ENCODE measurements at places on chromosomes 1 and 21.

DNA sequence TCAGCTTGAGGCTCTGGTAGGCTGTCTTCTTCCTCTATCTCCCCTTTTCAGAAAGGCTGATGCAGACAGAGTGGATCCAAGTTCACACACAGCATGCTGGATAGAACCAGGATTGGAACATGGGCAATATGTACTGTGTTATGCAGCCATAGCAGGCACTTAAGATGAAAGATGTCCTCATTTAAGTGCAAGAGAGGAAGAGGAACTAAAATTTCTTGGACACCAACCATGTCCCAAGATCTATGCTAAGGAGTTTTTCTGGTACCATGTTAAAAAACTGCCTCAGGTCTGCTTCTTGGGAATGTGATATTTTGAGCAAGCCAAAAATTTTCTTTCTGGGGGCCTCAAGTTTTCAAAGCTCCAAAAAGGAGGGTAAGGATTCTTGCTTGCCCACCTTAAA, 1.2 kb downstream of the SDHB start:
- no peak for DNase-seq

GRCh38 chr1:26259578-26259977, 20.3 kb upstream of the SH3BGRL3 start:
- no peak for DNase-seq

GRCh38 chr1:230191079-230191804, 124.2 kb downstream of the GALNT2 start:
- DNase-seq, result peak; percentile 29

DNA sequence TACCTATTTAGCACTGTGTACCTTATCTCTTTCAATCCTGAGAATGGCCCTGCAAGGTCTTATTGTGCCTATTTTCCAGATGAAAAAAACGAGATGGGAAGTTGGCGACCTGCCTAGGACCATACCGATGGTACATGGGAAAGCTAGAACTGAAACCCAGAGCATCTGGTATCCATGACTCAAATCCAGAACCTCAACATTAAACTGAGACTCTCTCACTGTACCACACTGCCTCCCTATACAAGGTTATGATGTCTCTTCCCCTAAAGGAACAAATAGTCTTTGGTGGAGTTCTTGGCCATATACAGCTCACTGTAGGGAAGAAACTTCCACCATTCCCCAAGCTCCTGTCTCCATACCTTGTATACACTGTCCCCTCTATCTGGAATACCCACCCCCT, 110.7 kb downstream of the TNR start:
- DNase-seq, result no peak

GRCh38 chr1:118148034-118148433, 37.0 kb downstream of the SPAG17 start:
- DNase-seq, result peak; percentile 18

- no peak for DNase-seq
Observed at GRCh38 chr1:75529488-75529887, 81.4 kb downstream of the SLC44A5 start.

- DNase-seq, result no peak
Observed at GRCh38 chr1:42418516-42418915, 37.3 kb downstream of the ZMYND12 start.

DNA sequence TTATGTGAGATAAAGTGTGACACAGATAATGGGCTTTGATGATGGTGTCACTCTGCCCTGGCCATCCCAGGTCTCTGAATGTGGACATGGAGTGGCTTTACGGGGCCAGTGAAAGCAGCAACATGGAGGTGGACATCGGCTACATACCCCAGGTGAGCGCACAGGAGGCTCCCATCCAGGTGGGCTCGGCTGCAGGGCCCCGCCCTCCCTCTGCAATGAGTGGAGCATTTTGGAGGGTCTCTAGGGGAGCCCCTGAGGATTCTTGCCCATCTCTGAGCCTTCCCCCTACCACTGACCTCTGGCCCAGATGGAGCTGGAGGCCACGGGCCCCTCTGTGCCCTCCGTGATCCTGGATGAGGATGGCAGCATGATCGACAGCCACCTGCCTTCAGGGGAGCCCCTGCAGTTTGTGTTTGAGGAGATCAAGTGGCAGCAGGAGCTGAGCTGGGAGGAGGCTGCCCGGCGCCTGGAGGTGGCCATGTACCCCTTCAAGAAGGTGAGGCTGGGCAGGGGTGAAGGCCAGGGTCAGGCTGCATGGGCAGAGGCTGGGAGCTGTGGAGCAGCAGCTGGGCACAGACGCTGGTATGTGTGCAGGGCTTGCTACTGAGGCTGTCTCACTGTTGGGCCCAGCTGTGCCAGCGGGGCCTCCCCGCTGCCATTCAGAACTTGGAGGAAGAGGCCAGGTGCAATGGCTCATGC, 8.2 kb upstream of the MTFR1L start:
- DNase-seq, result no peak

DNA sequence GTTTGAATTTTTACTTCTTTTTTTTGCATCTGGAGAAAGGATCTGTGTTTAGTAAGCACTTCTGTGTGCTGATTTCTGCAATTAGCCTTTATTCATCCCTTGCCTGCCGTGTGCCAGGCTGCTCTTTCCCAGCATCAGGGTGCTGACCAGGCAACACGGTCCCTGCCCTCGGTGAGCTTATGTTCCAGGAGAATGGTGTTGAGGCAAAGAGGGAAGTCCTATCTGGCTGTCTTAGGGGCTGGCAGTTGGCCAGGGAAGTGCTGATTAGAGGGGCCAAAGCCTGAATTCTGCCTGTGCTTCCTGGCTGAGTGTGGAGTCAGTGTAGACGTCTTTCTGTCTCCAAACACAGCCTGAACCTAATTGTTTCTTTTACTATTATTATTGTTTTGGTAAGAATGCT, 187.1 kb downstream of the CAMTA1 start:
- DNase-seq, result no peak

GRCh38 chr21:45308194-45309068, 20.7 kb upstream of the POFUT2 start:
- no peak for DNase-seq

- DNase-seq, result no peak
Observed at GRCh38 chr1:55321942-55322341, 106.8 kb upstream of the USP24 start.

- peak; percentile 38 for DNase-seq
Observed at GRCh38 chr1:48405400-48405799, 66.6 kb downstream of the SPATA6 start.

GRCh38 chr1:168977618-168978017, 128.9 kb upstream of the ATP1B1 start:
- DNase-seq, result no peak

DNA sequence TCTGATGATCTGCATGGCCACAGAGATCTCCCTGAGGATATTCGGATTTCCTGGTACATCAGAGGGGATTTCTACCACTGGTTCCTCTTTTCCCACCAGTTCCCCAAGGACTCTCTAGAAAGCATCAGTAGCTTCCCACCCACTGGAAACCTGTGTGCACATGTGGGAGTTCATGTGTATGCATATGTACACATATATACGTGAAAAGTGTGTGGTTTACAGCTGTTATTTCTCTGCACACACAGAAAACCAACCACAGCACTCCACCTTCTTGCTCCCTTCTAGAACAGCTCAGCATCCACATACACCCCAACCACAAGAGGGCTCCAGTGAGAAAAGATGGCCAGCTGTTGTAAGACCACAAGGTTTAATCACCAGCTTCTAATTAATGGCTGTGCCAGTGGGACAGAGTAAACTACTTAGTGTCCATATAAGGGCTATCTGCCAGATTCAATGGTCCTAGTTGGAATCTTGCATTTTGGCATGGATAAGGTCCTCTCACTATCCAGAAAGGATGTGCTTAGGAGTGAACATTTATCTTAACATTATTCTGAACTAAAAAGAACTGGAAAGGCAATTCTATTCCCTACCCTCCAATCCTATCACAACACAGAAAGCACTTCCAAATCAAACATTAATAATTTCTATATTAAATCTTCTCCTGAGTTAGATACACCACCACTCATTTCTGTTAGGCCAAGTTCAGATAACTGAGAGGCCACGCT, 24.1 kb downstream of the GPR3 start:
- no peak for DNase-seq

- no peak for DNase-seq
Observed at GRCh38 chr21:23968722-23969647, 1638.3 kb downstream of the MRPL39 start.

DNA sequence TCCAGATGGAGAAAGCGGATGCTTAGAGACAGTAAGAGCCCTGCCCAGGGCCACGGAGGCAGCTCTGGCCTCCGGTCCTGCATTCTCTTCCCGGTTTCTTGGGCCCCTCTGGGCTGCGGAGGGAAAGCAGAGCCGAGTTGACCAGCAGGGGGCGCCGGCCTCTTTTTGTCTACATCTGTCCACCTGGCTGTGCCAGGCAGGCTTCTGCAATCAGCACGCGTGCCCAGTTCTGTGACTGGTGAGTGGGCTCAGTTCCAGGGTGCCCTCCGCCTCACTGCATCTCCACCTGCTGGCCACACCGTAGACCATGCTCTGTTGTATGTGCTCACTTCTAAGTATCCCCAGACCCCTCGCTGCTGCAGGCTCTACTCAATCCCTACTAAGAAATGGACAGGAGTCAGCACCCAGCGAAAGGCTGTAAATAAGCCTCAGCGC, 6.7 kb upstream of the HUNK start:
- peak; percentile 95 for DNase-seq

DNA sequence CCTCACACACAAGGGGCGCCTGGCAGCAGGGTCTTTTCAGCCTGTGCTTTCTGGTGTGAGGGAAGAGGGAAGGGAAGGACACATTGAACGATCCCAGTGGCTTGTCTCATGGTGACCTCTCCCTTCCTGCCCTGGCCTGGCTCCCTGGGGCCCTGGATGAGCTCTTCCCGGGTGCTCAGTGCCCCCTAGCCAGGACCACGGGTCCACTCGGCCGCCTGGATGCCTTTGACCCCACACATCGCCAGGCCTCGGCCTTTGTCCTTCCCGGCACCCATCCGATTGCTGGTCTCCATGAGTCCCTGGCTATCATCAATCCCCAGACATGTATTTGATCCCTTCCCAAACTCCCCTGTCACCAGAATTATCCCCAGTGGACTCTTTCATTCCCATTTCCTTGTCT, 6.0 kb upstream of the TFF3 start:
- DNase-seq, result no peak

- DNase-seq, result no peak
Observed at GRCh38 chr1:173505391-173505790, 28.3 kb downstream of the PRDX6 start.

GRCh38 chr1:54965624-54966340, 14.6 kb upstream of the TMEM61 start:
- peak; percentile 45 for DNase-seq

DNA sequence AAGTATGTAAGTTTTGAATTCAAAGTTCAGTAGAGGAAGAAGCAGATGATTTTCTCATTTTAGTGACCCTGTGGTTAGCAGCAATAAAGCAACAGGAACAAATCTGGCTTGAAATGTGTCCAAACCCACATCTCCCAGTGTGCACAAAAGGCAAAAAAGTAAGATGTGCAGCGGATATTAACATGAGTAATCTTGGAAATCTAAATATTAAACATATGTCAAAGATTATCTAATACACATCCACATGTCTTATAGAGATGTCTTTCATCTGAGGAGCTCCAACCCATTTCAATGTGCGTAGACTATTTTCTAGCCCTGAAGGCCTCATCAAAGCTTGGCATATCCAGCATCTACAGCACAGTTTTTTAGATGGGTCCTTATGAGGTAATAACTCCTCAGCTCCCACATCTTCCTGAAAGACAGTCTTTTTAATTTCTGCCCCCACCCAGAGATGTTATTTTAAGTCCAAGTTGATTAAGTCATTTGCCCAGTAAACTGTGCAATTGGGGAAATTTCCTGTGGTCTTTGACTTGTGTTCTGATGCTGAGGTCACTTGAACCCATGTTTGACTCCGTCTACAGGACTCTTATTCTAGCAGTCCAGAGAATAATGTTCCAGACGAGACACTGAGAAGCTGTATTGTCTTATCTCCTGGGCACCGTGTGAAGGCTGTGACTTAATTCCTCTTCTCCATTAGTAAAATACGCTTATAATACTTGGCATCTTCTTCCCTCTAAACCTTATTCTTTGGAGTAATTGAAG, 73.7 kb downstream of the LMO4 start:
- DNase-seq, result no peak

GRCh38 chr1:178784131-178784536, 59.1 kb downstream of the RALGPS2 start:
- no peak for DNase-seq

DNA sequence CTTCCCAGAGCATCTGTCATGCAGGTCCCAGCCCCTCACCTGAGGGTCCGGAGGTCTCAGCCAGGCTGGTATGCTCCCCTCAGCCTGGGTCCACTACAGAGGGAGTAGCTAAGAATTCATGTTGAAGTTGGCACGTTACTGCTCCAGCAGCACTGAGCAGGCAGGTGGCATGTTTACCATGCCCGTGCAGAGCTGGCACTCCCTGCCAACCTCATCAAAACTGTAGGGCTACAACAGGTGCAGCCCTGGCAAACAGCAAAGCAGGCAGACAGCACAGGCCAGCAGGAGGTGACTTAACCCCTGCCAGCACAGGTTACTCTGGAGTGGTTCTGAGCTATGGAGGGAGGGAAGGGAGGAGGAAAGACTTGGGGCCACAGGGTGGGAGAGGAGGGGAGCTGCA, 46.4 kb downstream of the NUAK2 start:
- DNase-seq, result peak; percentile 87

GRCh38 chr1:89890085-89890752, 69.4 kb downstream of the LRRC8D start:
- DNase-seq, result no peak
